GM12892 (cell line): ENCODE measurements at places on chromosomes 1 and 21.
A peak's percentile ranks its signal among the peaks of the same experiment; 100 is the strongest.

GRCh38 chr1:7225711-7226505 lies 440.7 kb downstream of the CAMTA1 start:
- no peak for DNase-seq

DNA sequence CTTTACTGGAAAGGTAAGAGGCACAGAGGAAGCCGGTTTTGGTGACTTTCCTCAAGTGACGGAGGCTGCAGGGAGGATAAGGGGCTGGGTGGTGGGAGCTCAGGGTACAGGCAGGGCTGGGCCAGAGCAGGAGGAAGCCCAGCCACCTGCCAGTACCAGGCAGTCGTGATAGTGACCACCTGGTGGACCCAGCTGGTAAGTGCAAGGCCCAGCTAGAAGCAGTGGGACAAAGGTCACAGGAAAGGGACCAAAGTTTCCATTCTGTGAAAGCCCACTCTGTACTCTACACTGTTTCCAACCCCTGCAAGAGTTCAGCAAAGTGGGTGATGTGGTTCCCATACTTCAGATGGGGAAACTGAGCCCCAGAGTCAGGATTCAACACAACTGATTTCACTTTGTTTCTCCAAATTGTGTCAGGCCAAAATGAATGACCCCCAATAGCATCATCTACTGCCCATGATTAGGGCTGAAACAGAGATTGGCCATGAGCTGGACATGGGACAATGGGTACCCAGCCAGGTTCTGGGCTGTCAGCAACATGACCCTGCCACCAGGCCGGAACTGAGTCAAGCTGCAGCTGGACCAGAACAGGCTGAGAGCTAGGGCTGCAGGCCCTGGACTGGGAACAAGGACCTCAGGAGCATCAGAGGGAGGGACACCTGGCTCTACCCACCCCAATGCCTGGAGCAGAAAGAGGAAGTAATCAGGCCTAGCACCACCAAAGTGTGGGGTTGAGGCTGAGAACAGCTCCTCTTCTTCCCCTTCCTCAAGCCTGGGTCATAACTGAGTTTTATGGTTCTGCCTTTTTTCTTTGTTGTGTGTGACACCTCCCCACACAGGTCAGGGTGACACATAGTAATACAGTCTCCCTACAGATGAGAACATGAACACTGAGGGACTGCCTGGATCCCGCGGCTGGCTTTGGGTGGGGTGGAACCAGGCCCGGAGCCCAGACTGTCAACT lies 50.2 kb downstream of the KCNN3 start:
- no peak for DNase-seq

DNA sequence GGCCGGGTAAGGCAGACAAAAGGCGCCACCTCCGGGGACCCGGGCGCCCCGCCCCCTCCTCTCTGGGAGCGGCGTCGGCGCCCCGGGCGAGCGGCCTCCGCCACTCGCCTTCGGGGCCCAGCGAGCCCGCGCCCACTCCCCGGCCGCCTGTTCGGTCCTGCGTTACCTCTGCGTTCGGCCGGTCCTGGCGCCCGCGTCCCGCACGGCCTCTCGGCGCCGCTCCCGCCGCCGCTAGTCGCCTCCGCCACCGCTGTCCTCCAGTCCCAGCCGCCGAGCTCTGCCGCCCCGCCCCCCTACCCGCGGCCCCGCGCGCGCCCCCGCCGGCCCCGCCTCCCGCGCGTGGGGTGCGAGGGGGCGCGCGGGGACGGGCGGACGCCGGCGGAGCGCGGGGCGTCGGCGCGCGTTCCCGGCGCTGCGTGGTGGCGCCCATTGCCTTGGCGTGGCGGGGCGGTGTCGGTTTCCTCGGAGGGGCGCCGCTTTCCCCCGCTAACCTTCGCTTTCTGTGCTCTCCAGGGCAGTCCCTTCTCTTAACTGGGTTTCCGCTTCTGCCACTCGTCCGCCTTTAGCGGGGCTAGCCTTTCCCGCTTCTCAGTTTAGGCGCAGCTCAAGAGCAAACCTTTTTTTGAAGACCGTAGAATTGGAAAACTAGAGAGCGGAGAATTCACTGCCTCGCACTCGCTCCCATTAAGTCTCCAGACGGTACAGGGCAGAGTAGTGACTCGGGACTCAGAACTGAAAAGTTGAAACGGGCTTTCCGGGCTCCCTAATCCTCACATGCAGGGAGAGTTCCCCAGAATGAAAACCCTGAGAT lies at the start of gene HP1BP3:
HP1BP3 (minus strand) TSS at position 279 of the 811 bp plus-strand sequence. CDS start 6,867 bp downstream, outside the sequence.
- DNase-seq = peak; percentile 62

- DNase-seq = no peak
These were observed 21.8 kb downstream of the PPT1 start for GRCh38 chr1:40075266-40075665.

- no peak for DNase-seq
These were observed 112.6 kb downstream of the MACF1 start for GRCh38 chr1:39317111-39317510.

DNA sequence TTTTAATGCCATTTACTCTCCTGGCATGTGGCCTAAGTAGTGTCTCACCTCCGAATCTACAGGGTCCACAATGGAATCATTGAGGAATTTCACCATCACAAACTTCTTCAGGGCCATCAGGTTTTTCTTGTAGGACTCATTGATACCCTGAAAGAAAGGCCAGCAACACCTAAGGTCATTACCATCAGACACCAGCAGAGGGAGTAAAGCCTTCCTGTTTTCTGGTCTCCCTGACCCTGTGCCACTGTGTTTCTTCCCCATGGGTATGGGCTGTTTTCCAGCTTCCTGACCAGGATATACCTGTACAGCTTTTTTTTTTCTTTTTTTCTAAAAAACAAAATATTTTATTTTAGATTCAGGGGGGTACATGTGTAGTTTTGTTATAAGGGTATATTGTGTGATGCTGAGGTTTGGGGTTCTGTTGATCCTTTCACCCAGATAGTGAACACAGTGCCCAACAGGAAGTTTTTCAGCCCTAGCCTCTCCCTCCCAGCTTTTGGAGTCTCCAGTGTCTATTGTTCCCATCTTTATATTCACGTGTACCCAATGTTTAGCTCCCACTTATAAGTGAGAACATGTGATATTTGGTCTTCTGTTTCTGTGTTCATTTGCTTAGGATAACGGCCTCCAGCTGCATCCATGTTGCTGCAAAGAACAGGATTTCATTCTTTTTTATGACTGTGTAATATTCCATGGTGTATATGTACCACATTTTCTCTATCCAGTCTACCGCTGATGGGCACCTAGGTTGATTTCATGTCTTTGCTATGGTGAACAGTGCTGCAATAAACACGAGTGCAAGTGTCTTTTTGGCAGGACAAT lies 18.3 kb downstream of the PPT1 start:
- peak; percentile 32 for DNase-seq

GRCh38 chr1:143698016-143698415 lies 273.8 kb downstream of the FAM72C start:
- no peak for DNase-seq

- no peak for DNase-seq
These were observed 32.5 kb downstream of the PLEKHO1 start for GRCh38 chr1:150182247-150182646.
